ENCODE measurements at places on chromosomes 2 and 18.

GRCh38 chr2:71385012-71385411, 53.4 kb downstream of the ZNF638 start:
- DNase-seq = no peak

DNA sequence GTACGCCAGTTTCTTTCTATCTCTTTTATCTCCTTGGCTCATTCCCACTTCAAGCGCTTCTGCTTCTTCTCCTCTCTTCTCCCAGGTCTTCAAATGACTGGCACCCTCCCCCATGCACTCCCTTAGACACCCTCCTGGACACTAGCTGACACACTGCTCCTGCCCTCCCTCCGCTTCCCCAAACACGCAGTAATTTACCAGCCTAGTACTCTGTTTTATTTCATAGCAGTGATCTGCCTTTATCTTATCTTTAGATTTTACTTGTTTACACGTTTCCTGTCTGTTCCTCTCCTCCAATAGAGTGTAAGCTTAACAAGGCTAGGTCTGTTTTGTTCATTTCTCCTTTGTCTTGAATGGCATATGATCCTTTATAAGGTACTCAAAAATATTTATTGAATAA, 93.9 kb downstream of the SCN3A start:
- no peak for DNase-seq

DNA sequence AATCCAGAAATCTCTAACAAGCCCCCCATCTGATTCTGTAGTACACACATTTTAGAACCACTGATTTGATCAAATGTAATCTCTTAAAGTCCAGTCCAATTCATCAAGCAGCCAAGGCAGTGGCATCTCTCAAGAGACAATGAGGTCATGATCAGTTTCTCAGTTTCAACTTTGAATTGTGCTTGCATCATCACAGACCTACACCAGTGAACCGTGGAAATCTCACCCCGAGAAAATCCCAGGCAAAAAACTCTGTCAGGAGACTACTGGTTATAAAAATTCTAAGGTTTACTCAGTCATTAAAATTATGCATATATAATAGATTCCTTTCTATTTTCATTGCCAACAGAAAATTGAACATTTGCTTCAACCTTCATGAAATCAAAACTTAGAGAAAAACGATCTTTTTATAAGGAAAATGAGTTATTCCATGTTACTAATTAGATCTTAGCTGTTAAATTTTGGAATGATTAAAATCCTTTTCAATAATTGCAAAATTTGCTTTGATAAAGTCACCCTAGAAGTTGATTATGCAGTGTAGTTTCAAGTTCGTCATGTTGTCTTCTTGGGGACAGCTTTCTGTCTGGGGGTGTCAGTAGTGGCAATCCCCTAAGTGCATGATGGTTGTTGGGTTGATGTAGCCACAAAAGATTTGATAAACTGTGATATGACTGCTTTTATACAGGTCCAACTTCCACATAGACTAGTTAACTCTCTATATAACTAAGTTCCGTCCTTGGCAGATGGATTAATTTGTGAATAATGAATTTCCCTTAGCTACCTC, 235.0 kb downstream of the CAMKMT start:
- DNase-seq = no peak

DNA sequence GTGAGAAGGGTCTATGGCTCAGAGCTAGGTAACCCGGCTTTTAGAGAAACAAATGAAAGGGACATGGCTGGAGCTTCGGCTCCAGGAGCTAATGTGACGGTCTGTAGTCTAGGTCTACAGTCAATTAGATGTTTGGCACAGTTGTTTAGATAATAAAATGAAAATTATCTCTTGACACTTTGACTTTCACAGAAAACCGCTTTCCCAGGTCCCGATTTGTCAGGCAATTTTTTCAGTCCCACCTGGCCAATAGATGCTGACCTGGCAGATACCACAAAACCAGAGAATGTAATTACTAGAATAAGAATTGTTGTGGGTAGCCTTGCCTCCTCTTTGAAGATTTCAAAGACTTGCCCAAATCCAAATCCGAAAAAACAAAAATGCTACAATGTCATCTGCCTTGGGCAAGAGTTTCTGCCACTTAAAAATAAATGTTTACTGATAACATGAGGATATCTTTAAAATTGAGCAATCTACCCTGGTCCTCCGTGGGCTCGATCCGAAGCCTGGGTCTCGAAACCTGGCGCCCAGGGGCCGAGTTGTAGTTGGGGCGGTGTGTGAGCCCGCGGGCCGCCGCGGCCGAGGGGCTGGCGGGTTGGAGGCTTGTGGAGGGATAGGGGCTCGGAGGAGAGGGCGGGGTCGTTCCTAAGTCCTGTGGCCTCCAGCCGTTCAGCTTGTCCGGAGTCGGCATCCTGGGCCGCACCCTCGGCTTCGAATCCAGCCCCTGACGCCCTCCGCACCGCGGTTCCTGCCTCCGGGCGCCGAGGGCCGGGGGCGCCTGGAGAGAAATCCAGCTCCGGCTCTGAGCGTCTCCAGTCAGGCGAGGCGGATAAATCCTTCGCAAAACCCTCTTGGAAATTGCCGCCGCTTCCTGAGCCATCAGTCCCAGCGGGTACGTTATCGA, 2.3 kb downstream of the EMX1 start:
- no peak for DNase-seq

DNA sequence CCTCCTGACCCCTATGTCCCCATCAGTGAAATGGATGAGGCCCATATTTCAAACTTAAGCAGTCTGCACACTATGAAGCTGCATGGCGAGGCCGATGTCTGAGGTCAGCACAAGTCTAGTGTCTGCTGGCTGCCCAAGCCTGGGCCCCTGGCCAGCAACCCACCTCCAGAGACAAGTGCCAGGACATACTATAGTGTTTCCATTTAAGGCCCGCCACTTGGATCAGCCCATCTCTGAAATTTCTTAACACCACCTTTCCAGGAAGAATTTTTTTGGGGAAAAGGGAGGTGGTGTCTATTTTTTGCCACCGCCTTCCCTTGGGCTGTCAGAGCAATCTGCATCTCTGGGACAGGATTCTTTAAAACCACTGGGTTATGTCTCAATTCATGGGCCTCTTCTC, 1.8 kb downstream of the ACVR1 start:
- DNase-seq = no peak

GRCh38 chr2:159637240-159637639, 20.9 kb upstream of the BAZ2B start:
- no peak for DNase-seq

DNA sequence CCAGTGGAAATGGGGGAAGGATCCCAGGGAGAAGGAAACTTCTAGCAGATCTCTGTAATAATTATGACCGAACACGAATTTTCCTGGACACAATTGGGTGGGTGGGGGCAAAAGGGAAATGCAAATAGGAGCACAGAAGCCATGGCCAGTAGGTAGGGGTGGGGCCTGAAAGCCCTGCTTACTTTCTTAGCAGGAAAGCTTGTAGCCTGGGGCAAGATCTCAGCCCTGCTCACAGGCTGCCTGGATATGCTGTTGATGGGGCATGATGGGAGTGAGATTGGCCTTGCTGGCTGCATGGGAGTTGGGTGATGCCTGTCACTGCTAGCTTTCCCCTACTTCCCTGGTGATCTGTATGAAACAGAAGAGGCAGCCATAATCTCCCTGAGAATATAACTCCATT, 45.9 kb upstream of the SPOPL start:
- no peak for DNase-seq

DNA sequence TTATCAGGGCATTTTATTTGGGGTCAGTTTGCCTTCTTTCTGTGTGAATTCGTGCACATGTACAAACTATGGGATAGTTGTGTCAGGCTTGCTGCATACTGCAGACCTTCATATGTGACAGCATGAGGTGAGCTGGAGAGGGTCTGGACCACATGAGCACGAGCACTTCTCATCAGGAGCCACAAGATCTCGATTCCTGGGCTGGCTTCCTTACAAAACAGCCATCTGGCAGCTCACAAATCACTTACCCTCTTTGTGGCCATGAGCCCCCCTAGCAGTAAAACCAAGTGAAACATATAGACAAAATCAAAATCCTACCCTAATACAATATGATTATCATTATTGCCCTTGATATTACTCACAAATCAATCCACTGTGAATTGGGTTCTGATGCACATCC, 121.2 kb downstream of the MTCL1 start:
- DNase-seq = no peak

GRCh38 chr2:169480079-169480465, 778 bp downstream of the BBS5 start:
- DNase-seq = no peak

DNA sequence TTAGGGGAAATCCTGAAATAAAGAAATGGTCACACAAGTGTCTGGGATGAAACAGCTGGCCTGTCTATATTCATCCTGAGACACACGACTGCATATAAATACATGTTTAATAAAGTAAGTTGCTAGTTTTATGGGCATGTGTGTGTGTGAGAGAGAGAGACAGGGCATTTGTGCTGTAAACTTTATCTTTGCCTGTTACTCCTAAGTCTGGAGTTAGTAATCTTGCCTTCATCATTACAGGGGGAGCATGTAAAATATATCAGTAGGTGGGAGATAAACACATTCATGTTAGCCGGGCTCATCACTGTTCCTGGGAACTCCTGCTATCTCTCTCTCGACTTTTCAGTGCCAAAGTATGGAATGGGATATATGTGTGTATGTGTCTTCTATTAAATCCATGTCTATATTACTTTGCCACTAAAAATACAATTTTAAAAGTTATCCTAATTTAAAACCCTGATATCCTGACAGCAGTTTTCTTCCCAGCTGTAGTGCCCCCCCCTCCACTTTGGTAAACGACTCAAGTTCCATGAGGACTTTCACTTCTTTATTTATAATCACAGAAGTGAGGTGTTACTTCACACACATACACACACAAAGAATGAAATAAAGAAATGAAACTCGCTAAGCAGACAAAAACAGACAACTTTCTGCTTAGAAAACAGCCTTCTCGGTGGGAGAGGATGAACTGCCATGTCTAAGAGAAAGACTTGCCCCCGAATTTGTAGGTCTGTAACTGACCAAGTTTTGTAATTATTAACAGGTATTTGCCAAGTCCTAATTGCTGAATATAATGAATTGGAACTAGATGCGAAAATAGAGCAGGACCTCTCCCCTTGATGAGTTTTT, 947 bp downstream of the ZEB2 start:
- DNase-seq = no peak

DNA sequence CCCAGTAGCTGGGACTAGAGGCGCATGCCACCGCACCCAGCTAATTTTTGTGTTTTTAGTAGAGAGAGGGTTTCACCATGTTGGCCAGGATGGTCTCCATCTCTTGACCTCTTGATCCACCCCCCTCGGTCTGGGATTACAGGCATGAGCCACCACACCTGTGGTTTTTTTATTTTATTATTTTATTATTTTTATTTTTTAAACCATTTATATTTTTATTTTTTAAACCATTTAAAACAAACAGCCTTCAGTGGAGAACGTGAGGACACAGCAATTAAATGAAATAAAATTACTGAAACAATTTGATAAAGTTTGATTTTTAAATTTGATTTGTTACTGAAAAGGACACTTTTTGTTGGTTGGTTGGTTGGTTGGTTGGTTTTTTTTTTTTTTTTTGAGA, 181.0 kb downstream of the AGAP1 start:
- DNase-seq = no peak

DNA sequence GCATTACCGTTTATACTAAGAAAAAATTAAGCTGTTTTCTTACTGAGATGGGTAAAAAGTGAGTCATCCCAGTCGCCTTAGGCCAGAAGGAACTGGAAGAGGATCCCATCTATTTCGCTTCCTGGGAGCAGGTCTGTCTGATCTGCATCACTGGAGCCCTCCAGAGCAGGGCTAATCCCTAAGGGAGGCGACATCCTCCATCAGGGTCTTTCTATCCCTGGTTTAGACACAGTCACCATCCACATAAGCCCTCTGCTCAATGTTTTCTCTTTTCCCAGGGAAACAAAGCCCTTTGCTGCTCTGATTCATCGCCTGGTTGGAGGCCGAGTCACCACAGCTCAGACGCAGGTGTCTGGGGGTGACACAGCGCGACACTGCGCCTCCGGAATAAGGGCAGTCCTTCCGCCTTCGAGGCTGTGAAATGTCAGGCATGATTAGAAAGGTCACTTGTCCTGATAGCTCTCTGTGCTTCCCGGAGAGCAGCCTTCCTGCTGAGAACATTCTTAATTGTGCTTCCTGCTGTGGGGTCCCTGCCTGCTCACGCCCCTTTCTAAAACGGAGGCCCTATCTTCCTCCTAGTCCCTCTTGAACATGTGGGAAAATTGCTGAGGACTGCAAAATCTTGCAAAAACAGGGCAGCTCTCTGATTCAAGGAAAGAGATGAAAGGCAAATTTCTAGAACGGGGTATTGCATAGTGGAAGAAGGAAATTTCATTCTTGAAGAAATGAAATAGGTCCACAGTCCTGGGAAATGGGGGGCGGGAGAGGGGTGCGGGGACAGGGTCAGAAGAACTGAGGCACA, 56.3 kb downstream of the MARCHF4 start:
- no peak for DNase-seq
